Cortex of kidney (tissue), 1 donor: ENCODE measurements at places on chromosomes 3 and 15.

DNA sequence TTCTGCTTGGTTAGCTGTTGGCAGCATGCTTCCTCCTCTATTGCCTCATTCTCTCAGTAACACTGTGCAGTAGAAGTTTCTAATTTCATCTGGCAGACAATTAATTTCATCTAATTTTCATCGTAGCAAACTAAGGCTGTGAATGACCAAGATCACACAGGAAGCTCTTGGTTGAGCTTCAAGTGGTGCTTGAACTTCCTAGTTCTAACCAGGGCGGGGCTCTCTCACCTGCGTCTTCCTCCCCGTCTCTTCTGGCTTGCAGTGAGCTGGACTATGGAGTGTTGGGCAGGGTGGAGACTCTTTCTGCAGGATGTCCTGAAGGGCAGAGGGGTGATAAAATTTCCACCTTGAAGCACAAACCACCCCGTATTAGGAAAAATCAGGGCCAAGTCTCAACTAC lies 2.0 kb upstream of the IL16 start:
- DNase-seq: no peak

GRCh38 chr3:55531321-55531720 lies 44.2 kb upstream of the WNT5A start:
- no peak for DNase-seq

DNA sequence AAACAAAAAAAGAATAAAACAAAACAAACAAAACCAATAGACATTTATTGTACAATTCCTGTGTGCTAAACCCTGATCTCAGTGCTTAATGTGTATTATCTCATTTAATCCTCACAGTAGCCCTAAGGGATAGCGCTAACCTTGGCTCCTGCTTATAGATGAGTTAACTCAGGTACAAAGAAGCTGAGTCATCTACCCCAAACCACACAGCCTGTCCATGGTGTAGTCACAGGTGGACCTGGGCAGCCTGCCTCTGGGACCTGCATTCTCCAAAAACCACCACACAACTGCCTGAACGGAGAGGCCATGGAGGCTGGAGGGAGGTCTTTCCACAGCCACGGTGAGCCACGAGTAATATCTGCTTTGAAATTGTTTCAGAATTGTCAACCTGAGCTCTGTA lies 5.5 kb upstream of the CLN6 start:
- no peak for DNase-seq

- no peak for DNase-seq
These were observed 156.3 kb downstream of the TIGIT start for GRCh38 chr3:114450008-114450596.

DNA sequence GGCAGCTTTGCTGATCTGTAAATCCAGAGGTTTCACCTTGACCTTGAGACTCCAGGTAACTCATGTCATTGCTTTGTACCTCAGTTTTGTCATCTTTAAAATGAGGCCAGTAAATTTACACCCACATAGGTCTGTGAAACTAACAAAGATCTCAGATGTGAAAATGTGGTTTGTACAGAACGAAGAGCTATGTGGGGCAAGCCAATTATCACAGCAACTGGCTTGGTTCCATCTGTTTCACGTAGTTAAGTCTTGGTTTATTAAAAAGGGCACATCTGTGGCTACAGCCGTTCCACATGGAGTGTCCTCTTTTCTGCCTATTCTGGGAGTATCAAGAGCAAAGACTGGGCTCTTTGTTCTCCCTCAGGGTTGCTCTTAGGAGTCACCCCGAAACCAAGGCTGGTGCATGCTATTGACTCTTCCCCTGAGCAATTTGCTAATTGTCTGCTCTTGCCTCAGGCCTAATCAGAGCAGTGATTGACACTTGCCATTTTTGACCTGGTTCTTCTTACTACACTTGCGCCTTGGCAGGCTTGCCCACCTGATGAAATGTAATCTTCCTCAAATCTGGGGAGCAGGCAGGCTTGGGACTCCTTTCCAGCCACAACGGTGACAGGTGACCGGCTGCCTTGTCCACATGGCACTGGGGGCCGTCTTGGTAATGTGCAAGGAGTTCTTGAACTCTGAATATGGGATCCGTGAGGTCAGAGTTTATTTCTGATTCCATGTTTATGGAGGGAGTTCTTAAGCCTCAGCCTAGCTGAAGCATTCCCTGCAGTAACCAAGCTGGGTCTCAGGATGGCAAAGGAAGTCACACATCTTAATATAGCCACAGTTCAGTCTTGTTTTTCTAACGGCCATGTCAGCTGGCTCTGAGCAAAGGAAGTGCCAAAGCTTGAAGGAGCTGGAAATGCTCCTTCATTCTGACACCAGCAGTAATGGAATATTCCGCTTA lies 40.1 kb downstream of the EAF1 start:
- no peak for DNase-seq

DNA sequence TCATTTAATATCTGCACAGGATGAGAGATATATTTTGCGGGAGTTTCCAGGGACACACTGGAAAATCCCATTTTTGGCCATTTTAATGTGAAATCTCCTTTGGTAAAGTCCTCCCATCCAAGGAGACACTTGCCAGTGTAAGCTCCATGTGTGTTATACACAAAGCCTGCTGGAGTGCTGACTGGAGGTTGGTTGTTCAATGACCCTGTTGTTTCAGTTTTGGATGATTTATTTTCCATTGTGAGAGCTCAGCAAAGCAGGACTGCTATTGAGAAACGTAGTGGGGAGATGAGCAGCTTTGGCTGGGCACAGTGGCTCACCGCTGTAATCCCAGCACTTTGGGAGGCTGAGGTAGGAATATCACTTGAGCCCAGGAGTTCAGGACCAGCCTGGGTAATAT lies 127.7 kb downstream of the NUP210 start:
- DNase-seq: no peak

DNA sequence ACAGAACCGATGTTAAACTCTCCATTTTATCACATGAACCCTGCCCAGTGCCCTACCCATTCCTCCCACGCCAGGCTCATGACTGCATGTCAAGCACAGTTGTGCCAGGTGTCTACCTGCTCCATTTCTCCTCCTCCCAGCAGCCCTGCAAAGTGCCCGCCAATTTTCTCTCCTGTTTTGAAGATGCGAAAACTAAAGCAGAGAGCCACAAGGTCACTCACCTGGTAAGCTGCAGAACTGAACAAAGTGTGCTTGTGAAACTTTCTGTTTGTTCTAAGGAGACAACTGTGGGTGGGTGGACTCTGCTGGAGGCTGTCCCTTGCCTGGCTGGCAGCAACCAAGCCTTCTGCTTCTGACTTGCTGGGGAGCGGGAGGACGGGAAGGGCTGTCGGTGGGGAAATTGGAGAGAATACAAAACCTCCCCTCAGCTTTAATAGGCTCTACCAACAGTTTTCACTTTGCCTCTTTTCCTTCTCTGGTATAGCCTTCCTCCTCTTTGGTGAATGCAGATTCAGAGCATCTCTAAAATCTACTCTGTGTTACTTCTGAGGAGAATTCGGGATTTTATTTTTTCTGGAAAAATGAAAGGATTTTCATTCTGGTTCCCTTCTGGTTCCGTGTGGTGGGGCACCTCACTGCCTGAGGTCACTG lies 23.0 kb downstream of the LIMD1 start:
- no peak for DNase-seq

DNA sequence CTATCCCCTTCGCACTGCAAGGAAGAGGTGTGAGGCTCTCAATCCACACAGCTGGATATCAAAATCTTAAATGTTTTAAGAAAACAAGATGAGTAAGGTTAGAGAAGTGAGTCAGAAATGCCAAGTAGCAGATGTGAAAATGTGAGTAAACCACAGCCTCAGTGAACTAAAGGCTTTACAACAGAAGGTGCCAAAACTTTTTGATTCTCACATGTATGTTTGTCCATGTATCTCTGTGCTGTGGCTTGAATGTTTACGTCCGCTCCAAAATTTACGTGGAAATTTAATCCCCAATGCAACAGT lies 126.8 kb upstream of the PFN2 start:
- DNase-seq: no peak

DNA sequence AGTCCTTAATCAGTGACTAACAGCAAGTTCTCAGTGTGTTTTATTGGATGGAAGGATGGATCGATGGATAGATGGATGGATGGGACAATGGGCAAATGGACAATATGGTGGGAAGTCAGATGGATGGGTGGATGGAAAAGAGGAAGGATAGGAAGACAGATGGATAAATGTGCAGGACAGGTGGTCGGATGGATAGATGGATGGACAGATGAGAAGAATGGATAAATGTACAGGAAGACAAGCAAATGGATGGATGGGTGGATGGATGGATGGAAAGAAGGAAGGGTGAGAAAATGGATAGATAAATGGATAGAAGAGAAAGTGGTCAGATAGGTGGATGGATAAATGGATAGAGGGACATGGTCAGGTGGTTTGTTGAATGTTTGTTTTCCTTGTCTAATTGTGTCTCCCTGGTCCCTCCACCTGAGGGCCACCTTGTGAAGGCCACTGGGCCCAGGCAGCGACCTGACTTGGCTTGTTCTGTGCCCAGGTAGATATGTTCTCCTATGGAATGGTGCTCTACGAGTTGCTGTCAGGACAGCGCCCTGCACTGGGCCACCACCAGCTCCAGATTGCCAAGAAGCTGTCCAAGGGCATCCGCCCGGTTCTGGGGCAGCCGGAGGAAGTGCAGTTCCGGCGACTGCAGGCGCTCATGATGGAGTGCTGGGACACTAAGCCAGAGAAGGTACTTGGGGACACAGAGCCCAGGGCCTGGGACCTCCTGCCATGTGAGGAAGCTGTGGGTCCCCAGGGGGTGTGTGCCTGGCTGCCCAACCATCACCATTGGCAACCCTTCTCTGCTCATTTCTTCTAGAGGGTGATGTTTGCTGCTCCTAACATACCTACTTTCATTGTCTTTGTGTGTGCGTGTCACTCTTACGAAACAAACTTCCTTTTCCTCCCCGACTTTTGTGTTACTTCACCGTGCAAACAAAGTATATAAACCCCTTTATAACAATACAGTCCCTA lies 137.5 kb downstream of the LRRK1 start:
- DNase-seq: no peak

DNA sequence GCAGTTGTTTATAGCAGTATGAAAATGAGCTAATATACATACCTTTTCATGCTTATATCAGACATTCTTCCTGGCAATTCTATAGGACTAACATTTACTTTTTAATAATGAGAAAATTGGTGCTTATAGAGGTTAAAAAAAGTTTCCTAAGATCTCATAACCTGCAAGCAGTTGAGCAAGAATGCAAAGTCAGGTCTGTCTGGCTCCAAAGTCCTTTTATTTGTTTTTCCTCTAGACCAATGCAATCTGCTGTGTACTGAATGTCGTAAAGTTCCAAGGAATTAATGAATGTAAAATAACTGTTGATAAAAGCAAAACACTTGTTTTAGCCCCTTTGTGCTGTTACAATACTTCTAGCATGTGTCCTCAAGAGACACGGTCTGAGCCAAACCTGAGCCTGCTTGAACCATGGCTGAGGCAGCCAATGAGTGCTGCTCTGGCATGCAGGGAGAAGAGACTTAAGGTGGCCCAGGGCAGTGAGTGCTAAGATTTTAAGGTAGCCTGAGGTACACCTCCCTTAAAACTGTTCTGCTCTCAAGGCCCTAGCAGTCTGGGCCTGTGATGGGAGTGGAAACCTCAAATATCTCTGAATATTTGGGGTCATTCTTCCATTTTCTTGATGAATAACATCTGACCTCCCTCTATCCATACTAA lies 555.1 kb upstream of the NAALADL2 start:
- DNase-seq: no peak

GRCh38 chr3:123651449-123652341 lies 66.8 kb upstream of the HACD2 start:
- no peak for DNase-seq

- no peak for DNase-seq
These were observed 232.8 kb downstream of the PDZRN3 start for GRCh38 chr3:73391984-73392383.

DNA sequence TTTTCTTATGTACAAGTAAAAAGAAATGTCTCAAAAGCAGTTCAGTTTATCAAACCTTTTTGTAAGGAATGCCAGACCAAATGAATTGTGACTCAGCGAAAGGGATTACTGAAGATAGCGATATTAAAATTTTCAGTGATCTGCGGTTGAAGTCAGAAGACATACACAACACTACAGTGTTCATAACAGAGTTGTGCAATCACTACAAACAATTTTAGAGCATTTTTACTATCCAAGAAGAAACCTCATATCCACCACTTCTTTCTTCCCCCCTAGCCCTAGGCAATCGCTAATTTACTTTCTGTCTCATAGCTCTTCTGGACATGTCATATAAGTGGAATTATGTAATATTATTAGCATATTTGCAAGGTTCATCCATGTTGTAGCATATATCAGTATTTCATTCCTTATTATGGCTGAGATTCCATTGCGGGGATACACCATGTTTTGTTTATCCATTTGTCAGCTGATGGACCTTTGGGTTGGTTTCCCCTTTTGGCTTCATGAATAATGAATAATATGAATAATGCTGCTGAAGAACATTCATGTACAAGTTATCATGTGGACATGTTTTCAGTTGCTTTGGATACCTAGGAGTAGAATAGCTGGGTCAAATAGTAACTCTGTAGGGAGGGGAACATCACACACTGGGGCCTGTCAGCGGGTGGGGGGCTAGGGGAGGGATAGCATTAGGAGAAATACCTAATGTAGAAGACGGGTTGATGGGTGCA lies 23.6 kb upstream of the ALPK3 start:
- no peak for DNase-seq

GRCh38 chr15:22902981-22903380 lies 64.5 kb downstream of the NIPA2 start:
- DNase-seq: no peak

- no peak for DNase-seq
These were observed 43.6 kb upstream of the LIPC start for GRCh38 chr15:58388211-58388610.

GRCh38 chr15:85394554-85395333 lies 14.3 kb downstream of the AKAP13 start:
- no peak for DNase-seq

DNA sequence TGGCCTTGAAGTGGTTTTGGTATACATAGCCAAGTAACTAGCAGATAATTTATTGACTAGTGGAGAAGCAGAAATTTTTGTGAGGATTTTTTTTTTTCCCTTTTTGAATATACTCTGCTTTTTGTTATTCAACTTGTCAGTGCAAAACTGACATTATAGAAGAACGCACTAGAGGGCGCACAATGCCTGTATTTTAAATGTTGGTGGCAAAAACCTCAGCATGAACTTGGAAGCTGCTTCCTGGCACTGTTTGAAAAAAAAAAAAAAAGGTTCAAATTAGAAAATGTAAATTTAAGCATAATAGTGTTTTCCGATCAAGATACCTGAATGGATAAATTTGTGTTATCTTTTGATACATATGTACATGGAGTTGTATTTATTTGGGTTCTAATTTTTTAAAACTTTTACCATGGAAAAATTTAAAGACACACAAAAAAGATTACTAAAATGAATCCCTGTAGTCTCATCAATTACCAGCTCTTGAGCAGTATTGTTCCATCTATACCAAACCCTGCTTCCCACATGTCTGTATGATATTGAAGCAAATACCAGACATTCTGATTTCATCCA lies 56.0 kb downstream of the SLC25A26 start:
- DNase-seq: no peak

GRCh38 chr3:140844072-140844471 lies 97.6 kb upstream of the SLC25A36 start:
- no peak for DNase-seq

- DNase-seq: no peak
These were observed 41.6 kb downstream of the C2CD4A start for GRCh38 chr15:62108411-62108810.
